Activated CD4-positive, alpha-beta T cell treated with anti-CD3 and anti-CD28 coated beads, Interleukin-2, amount 10 ng/mL, durations not matched to agents 24 days and 14 days (primary cell): ENCODE measurements at places on chromosomes 16 and 17. TPM values are rescaled to one million over a fixed set of nuclear protein-coding genes. Genes with fewer than 3 reads are reported as not detected.

GRCh38 chr16:22189473-22190080 lies 16.5 kb upstream of the EEF2K start:
- H3K4me3 ChIP-seq: peak overlapping the region; percentile 91
- H3K27me3 ChIP-seq: no peaks in the 10 kb centered on the region
- peak overlapping the region; percentile 99 for H3K27ac ChIP-seq
- DNase-seq: no peak

DNA sequence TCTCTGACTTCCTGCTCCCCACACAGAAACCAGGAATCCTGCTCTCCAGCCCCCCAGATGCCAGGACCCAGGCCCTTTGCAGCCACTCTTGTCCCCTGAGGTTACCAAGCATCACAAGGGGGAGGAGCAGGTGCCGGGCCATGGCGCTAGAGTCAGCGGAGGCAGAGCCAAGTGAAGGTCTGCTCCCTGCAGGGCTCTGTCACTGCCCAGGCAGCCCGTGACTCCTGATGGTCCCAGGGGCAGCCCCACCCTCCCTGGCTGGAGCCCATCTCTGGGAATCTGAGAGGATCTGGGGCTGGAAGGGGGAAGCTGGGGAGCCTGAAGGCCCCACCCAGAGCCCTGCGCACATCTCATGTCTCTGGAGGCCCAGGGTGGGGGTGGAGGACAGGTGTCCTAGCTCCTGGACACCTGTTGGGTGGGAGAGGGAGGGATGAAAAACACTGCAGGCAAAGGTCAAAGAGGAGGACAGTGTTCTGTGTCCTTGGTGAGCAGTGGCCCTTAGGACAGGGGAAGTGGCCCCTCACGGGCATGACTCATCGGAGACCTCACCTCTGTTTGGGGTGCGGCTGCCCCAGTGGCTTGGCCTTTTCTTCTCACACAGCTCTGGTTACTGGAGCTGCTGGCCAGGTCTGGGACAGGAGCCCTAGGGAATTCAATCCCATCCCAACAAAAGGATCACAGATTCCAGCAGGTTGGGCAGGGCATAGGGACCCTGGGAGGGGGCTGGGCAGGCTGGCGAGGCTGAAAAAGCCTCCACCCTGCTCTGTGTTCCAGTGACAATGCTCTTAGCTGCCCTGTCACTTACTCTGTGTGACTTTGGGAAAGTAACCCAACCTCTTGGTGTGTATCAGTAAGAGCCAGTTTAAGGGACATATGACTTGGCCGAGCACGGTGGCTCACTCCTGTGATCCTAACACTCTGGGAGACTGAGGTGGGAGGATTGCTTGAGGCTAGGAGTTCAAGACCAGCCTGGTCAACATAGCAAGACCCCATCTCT lies at the start of gene PRSS36:
PRSS36 (minus strand) TSS at position 173 of the 997 bp plus-strand sequence; CDS start at position 142, 31 bp downstream.
- H3K27ac ChIP-seq: no peak within 1 kb of the TSS
- no peak within 1 kb of the TSS for H3K4me3 ChIP-seq
- H3K4me1 ChIP-seq: peaks cover 3% of the 10 kb centered on the region
- H3K27me3 ChIP-seq: peaks cover 7% of the 10 kb centered on the region
- no peak for DNase-seq

The SLC22A31 gene
- total RNA-seq: 1.4 and 2.3 TPM in 2 replicates

The PRAC1 gene
- total RNA-seq: not detected in 2 replicates

The NACA2 gene
- not detected in 2 replicates for total RNA-seq

DNA sequence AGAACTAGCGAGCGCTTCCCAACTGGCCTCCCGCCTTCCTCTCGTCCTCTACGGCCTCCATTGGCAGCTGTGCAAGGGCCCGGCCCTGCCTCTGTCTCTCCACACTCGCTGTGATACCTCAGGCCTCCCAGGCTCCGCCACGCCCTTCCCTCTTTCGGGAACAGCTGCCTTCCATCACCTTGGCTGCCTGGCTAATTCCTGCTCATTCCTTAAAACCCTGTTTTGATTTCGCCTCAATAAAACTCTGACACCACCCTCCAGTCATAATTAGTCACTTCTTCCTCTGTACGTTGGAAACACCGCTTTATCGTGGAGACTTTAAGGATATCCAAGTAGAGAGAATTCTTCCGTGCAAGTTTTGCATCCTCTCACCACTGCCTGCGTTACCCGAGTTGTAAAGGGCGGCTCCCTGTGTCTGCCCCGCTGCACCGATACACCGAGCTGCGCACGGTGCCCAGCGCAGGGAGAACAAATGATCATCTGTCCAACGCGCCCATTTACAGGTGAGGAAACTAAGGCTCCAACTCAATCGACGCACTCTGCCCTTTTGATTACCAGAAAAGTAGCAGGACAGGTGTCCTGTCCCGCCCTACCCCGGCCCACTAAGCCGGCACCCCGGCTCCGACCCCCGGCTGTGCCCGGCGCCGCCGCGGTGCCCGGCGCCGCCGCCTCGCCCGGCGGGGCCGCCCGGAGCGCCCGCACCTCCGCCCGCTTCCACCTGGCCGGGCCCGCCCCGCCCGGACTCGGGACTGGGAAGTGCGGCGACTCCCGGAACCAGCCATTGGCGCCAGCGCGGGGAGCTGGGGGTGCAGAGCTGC lies 139.7 kb downstream of the SEC14L1 start:
- peak; percentile 89 for DNase-seq
- H3K27me3 ChIP-seq: peaks cover 51% of the 10 kb centered on the region
- H3K36me3 ChIP-seq: no peaks in the 10 kb centered on the region
- peak overlapping the region; percentile 67 for H3K27ac ChIP-seq

DNA sequence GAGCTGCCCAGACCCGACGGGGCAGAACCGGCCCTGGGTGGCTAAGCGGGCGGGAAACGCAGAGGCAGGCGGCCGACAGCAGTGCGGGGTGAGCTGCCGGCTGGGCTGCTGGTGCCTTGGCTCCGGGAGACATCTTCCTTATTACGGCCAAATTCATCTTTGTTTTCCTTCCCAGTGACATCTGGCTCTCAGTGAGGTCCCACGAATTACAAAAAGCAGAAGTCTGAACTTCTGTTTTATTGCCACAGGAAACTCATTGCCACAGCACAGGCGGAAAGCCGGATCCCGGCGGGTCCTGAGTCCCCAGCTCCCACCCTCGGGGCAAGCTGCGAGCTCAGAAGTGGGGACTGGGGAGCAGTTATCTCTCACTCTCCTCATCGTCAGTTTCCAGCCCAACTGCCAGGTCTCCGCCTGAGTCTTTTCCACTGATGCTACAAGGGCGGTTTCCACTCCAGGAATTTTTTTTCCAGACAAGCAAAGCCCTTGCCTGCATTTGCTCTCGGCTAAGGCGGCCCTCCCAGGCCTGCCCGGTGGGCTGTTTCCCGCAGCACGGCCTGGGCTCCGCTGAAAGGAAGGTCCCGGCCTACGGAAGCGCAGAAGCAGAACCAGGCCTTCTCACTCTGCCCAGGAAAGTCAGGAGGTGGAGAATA lies 40.3 kb downstream of the CBFA2T3 start:
- no peak overlapping the region for H3K27ac ChIP-seq
- no peaks in the 10 kb centered on the region for H3K4me1 ChIP-seq
- no peak overlapping the region for H3K4me3 ChIP-seq
- no peak for DNase-seq
- peaks cover 24% of the 10 kb centered on the region for H3K27me3 ChIP-seq

GRCh38 chr16:70589998-70590471 lies 56.3 kb upstream of the IL34 start:
- no peak for DNase-seq
- no peaks in the 10 kb centered on the region for H3K4me1 ChIP-seq
- H3K27ac ChIP-seq: no peak overlapping the region
- peaks cover 5% of the 10 kb centered on the region for H3K27me3 ChIP-seq

DNA sequence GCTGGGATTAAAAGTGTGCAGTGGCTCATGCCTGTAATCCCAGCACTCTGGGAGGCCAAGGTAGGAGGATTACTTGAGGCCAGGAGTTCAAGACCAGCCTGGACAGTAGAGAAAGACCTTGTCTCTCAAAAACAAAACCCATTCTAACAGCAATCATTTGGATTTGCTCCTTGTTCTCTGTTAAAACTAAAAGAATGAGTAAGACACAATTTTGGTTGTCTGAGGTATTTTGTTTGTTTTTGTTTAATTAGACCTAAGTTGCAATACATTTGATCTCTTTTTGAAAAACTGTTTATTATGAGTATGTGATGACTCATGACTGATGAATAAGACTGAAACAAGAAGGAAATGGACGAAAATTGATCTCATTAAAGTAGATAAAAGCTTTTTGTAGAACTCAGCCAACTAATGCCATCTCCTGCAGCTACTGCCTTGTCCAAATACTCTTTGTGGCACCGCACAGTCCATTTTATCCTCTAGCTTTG lies 29.0 kb downstream of the GLG1 start:
- DNase-seq: no peak
- H3K36me3 ChIP-seq: peaks cover 7% of the 10 kb centered on the region
- H3K27me3 ChIP-seq: no peaks in the 10 kb centered on the region

- H3K36me3 ChIP-seq: no peaks in the 10 kb centered on the region
- H3K27me3 ChIP-seq: peaks cover 3% of the 10 kb centered on the region
- peak overlapping the region; percentile 91 for H3K27ac ChIP-seq
- peak overlapping the region; percentile 49 for H3K4me3 ChIP-seq
These were observed 16.9 kb upstream of the TNFRSF13B start for GRCh38 chr17:16988749-16989229.

GRCh38 chr17:79003661-79004411 lies 5.7 kb downstream of the CANT1 start:
- no peak overlapping the region for H3K4me3 ChIP-seq
- H3K4me1 ChIP-seq: peaks cover 39% of the 10 kb centered on the region
- peaks cover 35% of the 10 kb centered on the region for H3K36me3 ChIP-seq
- DNase-seq: no peak

GRCh38 chr16:89579351-89579750 lies 3.8 kb downstream of the CPNE7 start:
- H3K27me3 ChIP-seq: peaks cover 5% of the 10 kb centered on the region
- H3K4me1 ChIP-seq: no peaks in the 10 kb centered on the region
- H3K36me3 ChIP-seq: peaks cover 4% of the 10 kb centered on the region
- no peak overlapping the region for H3K27ac ChIP-seq
- H3K4me3 ChIP-seq: no peak overlapping the region

- H3K27me3 ChIP-seq: peaks cover 15% of the 10 kb centered on the region
- H3K4me3 ChIP-seq: no peak overlapping the region
- DNase-seq: no peak
- H3K36me3 ChIP-seq: no peaks in the 10 kb centered on the region
- peaks cover 3% of the 10 kb centered on the region for H3K4me1 ChIP-seq
These were observed 11.2 kb downstream of the EPN2 start for GRCh38 chr17:19248151-19248927.

- peak; percentile 49 for DNase-seq
- peaks cover 67% of the 10 kb centered on the region for H3K36me3 ChIP-seq
- no peak overlapping the region for H3K4me3 ChIP-seq
- H3K27me3 ChIP-seq: no peaks in the 10 kb centered on the region
These were observed 15.4 kb downstream of the SMARCE1 start for GRCh38 chr17:40632216-40632615.

The ST6GALNAC2 gene
- total RNA-seq: not detected in 2 replicates

GRCh38 chr17:68459037-68459639 lies 1.8 kb upstream of the WIPI1 start:
- peak; percentile 66 for DNase-seq
- peaks cover 59% of the 10 kb centered on the region for H3K4me1 ChIP-seq
- H3K27me3 ChIP-seq: no peaks in the 10 kb centered on the region
- no peaks in the 10 kb centered on the region for H3K36me3 ChIP-seq
- H3K4me3 ChIP-seq: peak overlapping the region; percentile 57
- peak overlapping the region; percentile 84 for H3K27ac ChIP-seq

DNA sequence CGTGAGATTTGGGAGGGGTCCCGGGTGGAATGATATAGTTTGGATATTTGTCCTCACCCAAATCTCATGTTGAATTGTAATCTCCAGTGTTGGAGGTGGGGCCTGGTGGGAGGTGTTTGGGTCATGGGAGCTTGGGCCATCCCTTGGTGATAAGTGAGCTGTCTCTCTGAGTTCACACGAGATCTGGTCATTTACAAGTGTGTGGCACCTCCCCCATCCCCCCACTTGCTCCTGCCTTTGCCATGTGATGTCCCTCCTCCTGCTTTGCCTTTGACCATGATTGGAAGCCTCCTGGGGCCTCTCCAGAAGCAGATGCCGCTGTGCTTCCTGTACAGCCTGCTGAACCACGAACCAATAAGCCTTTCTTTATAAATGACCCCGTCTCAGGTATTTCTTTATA lies 21.3 kb upstream of the BAIAP2 start:
- H3K36me3 ChIP-seq: peaks cover 13% of the 10 kb centered on the region
- H3K27ac ChIP-seq: no peak overlapping the region
- H3K27me3 ChIP-seq: no peaks in the 10 kb centered on the region
- H3K4me3 ChIP-seq: no peak overlapping the region
- DNase-seq: no peak

DNA sequence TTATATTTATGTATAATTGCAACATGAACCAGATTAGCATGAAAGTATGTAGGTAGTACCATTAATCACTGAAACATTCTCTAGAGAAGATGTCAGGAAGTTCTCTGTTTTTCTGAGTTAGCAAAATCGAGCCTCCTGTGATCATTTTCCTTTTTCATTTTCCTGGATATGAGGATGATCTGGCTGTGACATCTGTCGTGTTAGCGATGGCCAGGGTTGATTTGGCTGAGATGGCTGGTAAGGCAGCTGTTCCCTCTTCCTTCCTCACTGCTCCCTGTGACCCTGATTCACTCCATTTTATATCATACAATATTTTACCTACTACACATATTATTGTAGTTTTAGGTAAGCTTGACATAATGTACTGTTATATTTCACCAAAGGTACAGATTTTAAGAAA lies 10.3 kb downstream of the CNTNAP4 start:
- H3K27ac ChIP-seq: no peak overlapping the region
- no peaks in the 10 kb centered on the region for H3K4me1 ChIP-seq
- no peaks in the 10 kb centered on the region for H3K36me3 ChIP-seq
- no peak overlapping the region for H3K4me3 ChIP-seq
- no peaks in the 10 kb centered on the region for H3K27me3 ChIP-seq
- DNase-seq: no peak

GRCh38 chr17:44956998-44957981 lies 9.7 kb upstream of the KIF18B start:
- no peak overlapping the region for H3K27ac ChIP-seq
- H3K4me1 ChIP-seq: peaks cover 4% of the 10 kb centered on the region
- no peak for DNase-seq
- H3K36me3 ChIP-seq: no peaks in the 10 kb centered on the region

The OMG gene
- 0.09 and 0.35 TPM in 2 replicates for total RNA-seq

DNA sequence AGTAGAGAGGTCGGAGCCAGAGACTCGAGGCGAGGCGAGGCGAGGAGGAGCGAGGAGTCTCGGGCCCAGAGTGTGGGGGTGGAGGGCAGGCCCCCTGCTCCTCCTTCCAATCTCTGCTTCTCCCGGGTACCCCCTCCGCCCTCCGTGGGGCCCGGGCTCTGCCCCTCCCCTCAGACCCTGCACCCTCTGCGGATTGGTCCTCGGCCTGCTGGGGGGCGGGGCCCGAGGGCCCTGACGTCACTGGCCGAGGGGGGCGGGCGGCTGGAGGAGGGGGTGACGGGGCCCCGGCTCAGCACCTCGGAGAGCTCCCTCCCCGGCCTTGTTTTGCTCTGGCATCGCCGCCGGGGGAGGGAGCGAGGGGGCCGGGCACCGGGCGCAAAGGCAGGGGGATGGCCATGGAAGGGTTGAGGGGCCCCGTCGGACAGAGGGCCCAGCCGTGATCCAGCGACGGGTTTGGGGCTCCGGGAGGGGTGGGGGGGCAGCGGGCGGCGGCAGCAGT lies at the start of gene RUNDC3A:
RUNDC3A (plus strand) TSS at position 282 of the 499 bp plus-strand sequence. CDS start 232 bp downstream, outside the sequence.
- H3K4me3 ChIP-seq: peak within 1 kb of the TSS; percentile 43
- DNase-seq: peak; percentile 95
- H3K27me3 ChIP-seq: peaks cover 37% of the 10 kb centered on the region
- H3K36me3 ChIP-seq: no peaks in the 10 kb centered on the region

The PRR11 gene
- total RNA-seq: 29.7 and 32.6 TPM in 2 replicates

The QPRT gene
- total RNA-seq: 5.8 and 6.3 TPM in 2 replicates
